A172 (cell line): ENCODE measurements at places on chromosomes 4 and X.

- DNase-seq = no peak
Measured at GRCh38 chr4:14888790-14889572, 113.3 kb upstream of the CPEB2 start.

GRCh38 chr4:52507774-52508173, 151.3 kb downstream of the USP46 start:
- DNase-seq = no peak

- DNase-seq = peak; percentile 28
Measured at GRCh38 chr4:48033825-48034413, 17.3 kb downstream of the NIPAL1 start.

GRCh38 chr4:60422439-60422838, 777.7 kb upstream of the ADGRL3 start:
- DNase-seq = no peak

- DNase-seq = no peak
Measured at GRCh38 chrX:153549231-153549630, 31.8 kb downstream of the ATP2B3 start.

GRCh38 chr4:125323654-125324053, 8.9 kb downstream of the FAT4 start:
- peak; percentile 67 for DNase-seq

- DNase-seq = no peak
Measured at GRCh38 chr4:150115851-150116250, 37.6 kb downstream of the DCLK2 start.

- no peak for DNase-seq
Measured at GRCh38 chr4:94721310-94721709, 36.4 kb upstream of the BMPR1B start.

DNA sequence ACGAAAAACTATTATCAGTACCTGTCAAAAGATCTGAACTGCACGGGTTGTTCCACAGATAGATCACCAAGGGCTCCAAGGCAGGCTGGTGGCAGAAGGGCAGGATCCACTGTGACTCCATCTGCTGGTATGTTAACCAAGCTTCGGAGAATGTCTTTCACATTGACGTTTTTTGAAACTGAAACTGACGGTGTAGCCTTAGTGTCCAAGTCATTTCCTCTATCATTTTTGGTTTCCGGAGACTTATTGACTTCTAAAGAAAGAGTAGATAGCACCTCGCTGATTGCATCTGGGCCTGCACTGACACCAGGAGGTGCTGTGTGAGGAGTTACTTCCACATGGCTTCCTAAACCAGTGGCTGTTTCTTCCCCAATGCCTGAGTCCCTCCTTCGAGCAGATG, 186.9 kb downstream of the LRBA start:
- DNase-seq = no peak

GRCh38 chr4:45346816-45347435, 620.6 kb upstream of the GNPDA2 start:
- DNase-seq = no peak

- peak; percentile 31 for DNase-seq
Measured at GRCh38 chr4:14254252-14254651, 626.7 kb upstream of the BOD1L1 start.

DNA sequence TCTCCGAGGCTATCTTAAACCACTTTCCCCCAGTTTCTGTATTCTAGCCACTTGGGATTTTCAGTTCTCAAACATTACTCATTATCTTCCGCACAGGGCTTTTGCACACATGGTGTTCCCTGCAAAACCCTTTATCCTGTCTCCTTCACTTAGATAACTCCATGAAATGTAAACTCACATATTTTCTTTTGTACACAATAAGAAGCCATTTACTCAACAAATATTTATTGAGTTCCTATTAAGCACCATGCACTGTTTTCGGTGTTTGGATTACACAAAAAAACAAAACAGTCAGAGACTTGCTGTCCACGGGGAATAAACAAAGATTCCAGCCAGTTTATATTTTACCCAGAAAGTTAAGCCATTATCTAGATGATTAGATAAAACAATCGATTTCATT, 42.5 kb upstream of the UNC5C start:
- no peak for DNase-seq

DNA sequence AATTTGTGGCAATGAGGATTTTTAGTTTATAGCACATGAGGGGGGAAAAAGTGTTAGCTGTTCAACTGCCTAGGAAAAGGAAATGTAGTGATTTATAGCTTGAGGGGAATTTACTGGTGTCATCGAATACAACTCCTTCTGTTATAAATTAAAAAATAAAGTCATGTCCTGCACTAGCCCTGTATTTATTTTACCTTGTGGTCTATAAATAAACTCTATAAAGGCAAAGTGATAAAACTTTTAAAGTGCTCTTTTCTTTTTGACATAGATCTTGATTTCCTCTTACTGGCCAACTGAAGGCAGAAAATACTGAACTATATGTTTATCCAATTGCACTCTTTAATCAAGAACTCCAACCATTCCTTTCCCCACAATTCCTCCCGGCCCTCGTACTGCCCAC, 672.1 kb upstream of the SLIT2 start:
- no peak for DNase-seq

- DNase-seq = no peak
Measured at GRCh38 chr4:79831701-79832514, 241.1 kb downstream of the ANTXR2 start.

GRCh38 chr4:95729596-95729995, 110.3 kb upstream of the PDHA2 start:
- no peak for DNase-seq

- DNase-seq = no peak
Measured at GRCh38 chrX:66601522-66601921, 37.4 kb downstream of the EDA2R start.
